Cardiac muscle cell (in vitro differentiated cells and primary cell): ENCODE measurements at places on chromosomes 2 and 18.

DNA sequence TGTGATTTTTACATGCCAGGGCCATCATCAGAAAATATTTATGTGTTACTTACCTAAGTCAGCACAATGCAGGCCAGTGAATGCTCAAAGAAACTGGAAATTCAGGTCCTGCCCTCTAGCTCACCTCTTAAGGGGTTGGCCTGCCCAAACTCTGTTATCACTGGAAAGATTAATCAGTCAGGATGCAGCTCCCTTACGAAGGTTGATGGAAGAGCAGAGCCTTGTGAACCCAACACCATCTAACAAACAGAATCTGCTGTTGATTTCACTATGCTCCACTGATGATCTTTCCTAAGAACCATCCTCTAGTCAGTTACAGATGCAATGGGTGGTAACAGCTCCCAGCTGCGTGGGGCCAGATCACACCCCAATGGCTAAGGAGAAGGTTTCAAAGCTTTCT lies 38.2 kb downstream of the SOX11 start:
- no peak for DNase-seq

GRCh38 chr2:202115479-202115971 lies 42.5 kb downstream of the KIAA2012 start:
- peak; percentile 65 for DNase-seq

DNA sequence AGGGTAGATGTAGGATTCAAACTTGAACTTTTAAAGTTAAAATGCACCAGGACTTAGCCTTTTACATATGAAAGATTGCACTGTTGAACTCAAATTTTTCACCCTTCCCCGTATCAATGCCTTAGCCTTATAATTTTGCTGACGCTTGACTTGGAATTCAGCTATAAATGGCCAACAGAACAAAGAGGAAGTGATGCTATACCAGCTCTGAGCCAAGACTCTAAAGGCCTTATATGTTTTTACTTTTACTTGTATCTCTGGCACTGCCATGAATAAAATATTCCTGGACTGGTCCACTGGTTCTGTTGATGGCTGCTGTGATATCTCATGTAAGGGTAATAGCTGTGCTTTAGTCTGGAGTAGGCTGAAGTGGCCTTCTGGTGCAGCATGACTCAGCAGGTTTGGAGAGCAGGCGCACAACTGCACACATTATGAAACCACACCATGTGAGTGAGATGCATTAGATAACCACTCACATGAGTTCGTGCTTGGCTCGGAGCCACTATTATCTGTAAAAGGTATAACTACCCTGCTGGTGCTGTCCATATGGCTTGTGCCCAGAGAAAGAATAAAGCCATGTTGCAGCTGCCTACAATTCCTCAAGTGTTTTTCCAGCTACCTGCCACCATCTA lies 8.4 kb upstream of the IER3IP1 start:
- no peak for DNase-seq

DNA sequence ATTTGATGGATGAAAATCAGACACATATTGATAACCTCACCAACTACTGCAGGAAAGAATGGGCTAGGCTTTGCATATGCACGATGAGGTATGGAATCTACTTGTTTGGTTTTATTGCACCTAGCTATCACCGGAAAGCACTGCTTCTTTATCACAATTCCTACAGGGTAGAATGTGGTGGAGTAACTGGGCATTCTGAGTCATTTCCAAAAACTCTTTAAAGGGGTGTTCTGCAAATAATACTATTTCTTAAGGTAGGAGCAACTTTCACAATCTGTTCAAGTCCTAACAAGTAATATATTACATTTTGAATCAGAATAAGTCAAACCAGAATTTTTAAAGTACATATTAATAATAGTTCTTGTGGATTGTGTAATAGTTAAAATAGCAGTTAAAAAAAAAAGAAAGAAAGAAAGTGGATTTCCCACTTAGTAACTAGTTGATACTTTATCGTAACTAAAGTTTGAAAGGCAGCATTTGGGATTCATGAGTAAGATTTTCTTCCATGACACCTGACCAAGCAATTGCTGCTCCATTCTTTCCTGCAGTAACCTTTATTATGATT lies 40.5 kb downstream of the INO80C start:
- DNase-seq = peak; percentile 37

GRCh38 chr18:22179174-22179573 lies 9.8 kb downstream of the GATA6 start:
- peak; percentile 64 for DNase-seq

GRCh38 chr2:234951664-234952269 lies at the start of gene SH3BP4:
TSS of gene SH3BP4 (plus strand) at chr2:234952017. CDS start at chr2:235035003, 82,986 bp downstream.
- DNase-seq = peak; percentile 91

DNA sequence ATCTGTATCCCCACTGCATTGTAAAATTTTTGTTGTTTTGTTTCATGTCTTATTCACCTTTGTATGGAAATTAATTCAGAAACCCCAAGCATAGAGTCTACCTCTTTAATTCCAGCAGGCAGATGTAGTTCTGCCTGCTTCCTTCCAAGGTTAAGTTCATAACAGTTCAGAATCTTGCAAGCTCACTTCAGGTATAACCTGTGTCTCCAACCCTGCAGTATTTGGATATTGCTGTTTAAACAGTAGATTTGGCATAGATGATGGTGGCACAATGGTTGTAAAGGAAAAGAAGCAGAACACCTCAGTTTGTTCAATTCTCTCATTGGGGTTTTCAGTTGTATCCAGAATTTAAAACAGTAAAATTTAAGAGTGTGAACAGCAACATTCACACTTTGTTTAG lies 21.2 kb downstream of the SULT1C2 start:
- DNase-seq = no peak

- DNase-seq = no peak
Observed at GRCh38 chr2:58137221-58137620, 90.6 kb downstream of the VRK2 start.

DNA sequence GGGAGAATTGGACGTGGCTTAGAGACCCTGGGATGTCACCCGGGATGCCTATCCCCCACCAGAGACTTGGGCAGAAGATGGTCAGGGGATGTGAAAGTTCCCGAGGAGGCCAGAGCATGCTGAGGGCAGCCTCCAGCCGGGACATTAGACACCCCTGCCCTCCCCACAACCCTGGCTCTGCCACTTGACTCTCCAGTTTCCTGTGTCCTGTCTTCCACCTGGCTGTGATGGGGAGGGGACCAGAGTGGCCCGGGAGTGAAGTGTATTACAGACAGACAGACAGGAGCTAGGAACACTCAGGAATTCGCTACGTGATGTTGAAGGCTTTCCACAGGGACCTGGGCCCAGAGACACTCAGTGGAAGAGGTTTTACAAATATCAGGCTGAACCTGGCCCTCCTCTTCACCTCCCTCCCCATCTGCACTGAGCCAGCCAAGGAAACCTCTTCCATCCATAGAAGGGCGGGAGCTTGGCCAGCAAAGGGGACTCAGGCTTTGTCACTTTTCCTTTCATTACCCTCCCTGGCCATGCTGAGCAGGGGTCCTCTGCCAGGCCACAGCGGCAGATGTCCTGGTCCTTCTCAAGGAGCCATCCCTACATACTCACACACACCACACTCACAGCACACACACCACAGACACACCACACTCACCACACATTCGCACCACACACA lies 60.7 kb downstream of the SDC1 start:
- peak; percentile 36 for DNase-seq
